ENCODE measurements at places on chromosomes 2 and 18.

- DNase-seq: peak; percentile 81
Measured at GRCh38 chr2:238240757-238241711, 1.2 kb upstream of the HES6 start.

DNA sequence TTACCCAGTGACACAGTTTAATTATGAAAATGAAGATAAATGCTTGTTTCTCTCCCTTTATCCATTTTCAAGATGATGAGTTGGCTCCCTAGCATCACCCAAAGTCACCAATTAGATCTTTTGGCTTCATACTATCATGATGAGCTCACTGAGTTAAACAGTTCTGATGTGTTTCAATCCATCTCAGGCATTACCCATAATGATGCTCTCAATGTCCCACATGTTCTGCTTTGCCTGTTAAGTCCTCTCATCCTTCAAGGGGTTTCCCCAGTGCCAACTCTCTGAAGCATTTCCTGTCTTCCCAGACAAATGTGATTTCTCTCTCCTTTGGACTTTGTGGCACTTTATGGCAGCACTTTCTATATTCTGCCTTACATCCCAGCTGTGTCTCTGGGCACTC lies 92.6 kb downstream of the EPB41L3 start:
- no peak for DNase-seq

GRCh38 chr2:181073896-181074295 lies 93.5 kb downstream of the UBE2E3 start:
- no peak for DNase-seq

- DNase-seq: peak; percentile 81
Measured at GRCh38 chr18:46173393-46174341, 69.5 kb downstream of the HAUS1 start.

DNA sequence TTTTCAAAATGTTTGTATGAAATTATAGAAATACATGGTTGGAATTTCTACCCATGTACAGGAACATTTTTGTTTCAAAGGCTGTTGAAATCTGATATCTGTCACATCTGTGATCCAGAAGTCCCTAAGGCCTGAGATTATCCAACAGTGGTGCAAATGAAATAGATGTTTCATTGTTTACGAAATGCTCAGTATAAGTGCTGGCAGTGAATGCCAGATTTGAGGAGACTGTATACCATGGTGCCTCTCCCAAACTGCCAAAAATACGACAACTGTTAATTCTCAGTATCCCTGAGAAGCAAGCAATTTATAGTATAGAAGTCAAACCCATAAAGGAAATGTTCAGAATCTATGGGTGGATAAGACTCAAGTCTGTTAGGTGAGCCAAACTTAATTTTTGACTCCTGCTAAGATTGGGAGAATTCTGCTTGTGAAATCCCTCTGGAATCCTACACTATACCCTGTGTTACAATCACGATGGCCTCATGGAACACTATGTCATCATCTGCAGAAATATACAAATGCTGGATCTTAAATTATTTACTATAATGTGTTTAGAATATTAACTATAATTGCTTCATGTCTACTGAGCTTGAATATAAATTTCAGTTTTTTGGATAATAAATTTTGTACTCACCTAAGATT lies 71.2 kb upstream of the DOCK10 start:
- DNase-seq: no peak

Data from DMS 273 treated with DMSO at 0.1 percent for 48 hours (cell line).